Effector memory CD4-positive, alpha-beta T cell (primary cell): ENCODE measurements at places on chromosomes 12 and 14.
A peak's percentile ranks its signal among the peaks of the same experiment; 100 is the strongest.

DNA sequence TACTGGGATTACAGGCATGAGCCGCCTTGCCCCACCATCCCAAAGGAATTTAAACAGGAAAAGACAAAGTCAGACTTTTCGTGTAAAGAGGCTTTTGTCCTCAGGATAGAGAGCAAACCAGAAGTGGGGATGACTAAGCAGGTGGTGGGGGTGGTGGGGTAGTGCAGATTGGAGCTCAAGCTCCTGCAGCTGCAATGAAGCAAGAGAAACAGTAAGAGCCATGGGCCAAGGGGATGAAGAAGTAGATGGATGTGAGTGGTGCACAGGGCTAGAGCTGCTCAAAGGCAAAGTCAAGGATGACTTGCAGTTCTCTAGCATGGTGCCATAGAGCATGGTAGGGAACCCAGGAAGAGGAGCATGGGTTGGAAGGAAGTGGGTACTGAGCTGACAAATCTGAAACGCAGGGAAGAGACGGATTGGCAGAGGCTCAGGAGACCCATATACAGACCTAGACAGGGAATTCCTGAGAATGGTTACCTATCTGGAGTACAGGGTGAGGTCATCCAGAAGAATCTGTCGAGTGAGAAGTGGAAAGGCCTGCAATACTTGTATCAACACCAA is 11.4 kb upstream of the RNF34 start:
- no peaks in the 10 kb centered on the region for H3K36me3 ChIP-seq
- no peaks in the 10 kb centered on the region for H3K27me3 ChIP-seq
- no peak overlapping the region for H3K27ac ChIP-seq
- H3K4me3 ChIP-seq, result no peak overlapping the region
- DNase-seq, result no peak

DNA sequence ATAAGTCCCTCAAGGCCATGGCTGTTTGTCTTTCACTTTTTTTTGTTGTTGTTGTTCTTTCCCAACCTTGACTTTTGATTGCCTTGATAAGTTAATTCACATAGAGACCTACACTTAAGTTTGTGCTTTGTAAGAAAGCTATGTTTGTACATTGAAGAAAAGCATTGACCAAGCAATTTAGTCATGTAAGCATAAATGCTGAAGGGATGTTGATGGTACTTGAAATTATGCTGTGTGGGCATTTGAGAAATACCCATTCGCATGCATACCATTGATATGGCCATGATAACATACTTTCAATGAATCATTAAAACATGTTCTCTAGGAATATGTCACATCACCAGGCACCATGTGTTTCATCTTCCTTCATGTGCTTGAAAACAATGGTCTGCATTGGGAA is 803.7 kb upstream of the TMEM132C start:
- no peaks in the 10 kb centered on the region for H3K36me3 ChIP-seq
- no peak overlapping the region for H3K27ac ChIP-seq
- H3K4me3 ChIP-seq, result no peak overlapping the region
- no peaks in the 10 kb centered on the region for H3K27me3 ChIP-seq
- no peak for DNase-seq

GRCh38 chr12:122067548-122067947 is 11.0 kb upstream of the MLXIP start:
- H3K27ac ChIP-seq, result no peak overlapping the region
- no peak for DNase-seq
- no peak overlapping the region for H3K4me3 ChIP-seq
- no peaks in the 10 kb centered on the region for H3K36me3 ChIP-seq

GRCh38 chr12:53190108-53190729 is 9.5 kb upstream of the CSAD start:
- DNase-seq, result no peak
- no peaks in the 10 kb centered on the region for H3K27me3 ChIP-seq
- H3K4me1 ChIP-seq, result peaks cover 5% of the 10 kb centered on the region

GRCh38 chr12:110270125-110270962 is 10.7 kb upstream of the ATP2A2 start:
- no peaks in the 10 kb centered on the region for H3K36me3 ChIP-seq
- H3K27me3 ChIP-seq, result no peaks in the 10 kb centered on the region
- no peaks in the 10 kb centered on the region for H3K4me1 ChIP-seq
- H3K4me3 ChIP-seq, result no peak overlapping the region

- no peak overlapping the region for H3K4me3 ChIP-seq
- no peaks in the 10 kb centered on the region for H3K27me3 ChIP-seq
- no peak for DNase-seq
- H3K36me3 ChIP-seq, result no peaks in the 10 kb centered on the region
- H3K4me1 ChIP-seq, result no peaks in the 10 kb centered on the region
- no peak overlapping the region for H3K27ac ChIP-seq
These were observed 69.3 kb downstream of the RIMBP2 start for GRCh38 chr12:130646716-130647370.

DNA sequence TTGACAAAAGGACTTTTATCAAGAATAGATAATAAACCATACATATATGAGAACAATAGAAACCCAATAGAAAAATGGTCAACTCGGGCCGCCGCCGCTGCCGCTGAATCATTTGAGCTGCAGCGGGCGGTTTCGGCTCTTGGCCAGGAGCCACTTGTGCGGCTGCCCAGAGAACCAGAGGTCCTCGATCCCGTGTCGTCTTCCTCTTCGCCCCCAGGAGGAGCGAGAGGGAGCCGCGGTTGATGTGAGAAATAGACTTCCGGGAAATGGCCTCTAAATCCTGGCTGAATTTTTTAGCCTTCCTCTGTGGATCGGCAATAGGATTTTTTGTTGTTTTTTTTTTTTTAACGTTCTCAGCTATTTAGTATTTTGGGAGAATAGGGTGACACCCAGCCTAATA is 44.8 kb downstream of the CPSF6 start:
- H3K27ac ChIP-seq, result no peak overlapping the region
- H3K4me3 ChIP-seq, result peak overlapping the region; percentile 27
- no peaks in the 10 kb centered on the region for H3K36me3 ChIP-seq
- H3K4me1 ChIP-seq, result no peaks in the 10 kb centered on the region
- DNase-seq, result no peak
- H3K27me3 ChIP-seq, result no peaks in the 10 kb centered on the region
